Activated CD8-positive, alpha-beta T cell treated with anti-CD3 and anti-CD28 coated beads for 36 hours (primary cell): ENCODE measurements at places on chromosomes 5 and 9. TPM values are rescaled to one million over a fixed set of nuclear protein-coding genes. Genes with fewer than 3 reads are reported as not detected.
A peak's percentile ranks its signal among the peaks of the same experiment; 100 is the strongest.

UNC5A gene
- total RNA-seq, result not detected

TRIO gene
- 11.5 TPM for total RNA-seq

SLC46A2 gene
- total RNA-seq, result not detected

POLR3G gene
- total RNA-seq, result 27.1 TPM

C5orf58 gene
- total RNA-seq, result not detected

NFIB gene
- total RNA-seq, result not detected

DTWD2 gene
- 6.7 TPM for total RNA-seq

GPRIN1 gene
- 1.6 TPM for total RNA-seq

DNA sequence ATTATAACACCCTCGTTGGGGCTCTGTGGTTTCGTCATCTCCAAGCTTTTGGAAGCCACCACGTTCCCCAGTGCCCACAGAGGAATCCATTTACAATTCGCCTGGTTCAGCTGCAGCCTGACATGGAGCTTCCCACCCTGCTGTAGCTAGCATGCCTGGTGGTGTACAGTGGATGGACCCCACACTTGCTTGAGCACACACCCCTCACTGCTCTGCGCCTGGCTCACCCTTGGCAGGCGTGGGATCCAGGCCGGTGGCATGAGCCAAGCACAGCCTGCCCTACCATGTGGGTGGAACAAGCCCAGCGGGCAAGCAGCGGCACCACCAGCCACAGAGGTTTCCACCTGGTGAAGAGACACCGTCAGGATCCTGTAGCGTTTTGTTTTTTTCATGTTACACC, 1045.7 kb upstream of the CDH9 start:
- DNase-seq, result no peak

- no peak for DNase-seq
These were observed 30.9 kb upstream of the RAI14 start for GRCh38 chr5:34625246-34625645.

DNA sequence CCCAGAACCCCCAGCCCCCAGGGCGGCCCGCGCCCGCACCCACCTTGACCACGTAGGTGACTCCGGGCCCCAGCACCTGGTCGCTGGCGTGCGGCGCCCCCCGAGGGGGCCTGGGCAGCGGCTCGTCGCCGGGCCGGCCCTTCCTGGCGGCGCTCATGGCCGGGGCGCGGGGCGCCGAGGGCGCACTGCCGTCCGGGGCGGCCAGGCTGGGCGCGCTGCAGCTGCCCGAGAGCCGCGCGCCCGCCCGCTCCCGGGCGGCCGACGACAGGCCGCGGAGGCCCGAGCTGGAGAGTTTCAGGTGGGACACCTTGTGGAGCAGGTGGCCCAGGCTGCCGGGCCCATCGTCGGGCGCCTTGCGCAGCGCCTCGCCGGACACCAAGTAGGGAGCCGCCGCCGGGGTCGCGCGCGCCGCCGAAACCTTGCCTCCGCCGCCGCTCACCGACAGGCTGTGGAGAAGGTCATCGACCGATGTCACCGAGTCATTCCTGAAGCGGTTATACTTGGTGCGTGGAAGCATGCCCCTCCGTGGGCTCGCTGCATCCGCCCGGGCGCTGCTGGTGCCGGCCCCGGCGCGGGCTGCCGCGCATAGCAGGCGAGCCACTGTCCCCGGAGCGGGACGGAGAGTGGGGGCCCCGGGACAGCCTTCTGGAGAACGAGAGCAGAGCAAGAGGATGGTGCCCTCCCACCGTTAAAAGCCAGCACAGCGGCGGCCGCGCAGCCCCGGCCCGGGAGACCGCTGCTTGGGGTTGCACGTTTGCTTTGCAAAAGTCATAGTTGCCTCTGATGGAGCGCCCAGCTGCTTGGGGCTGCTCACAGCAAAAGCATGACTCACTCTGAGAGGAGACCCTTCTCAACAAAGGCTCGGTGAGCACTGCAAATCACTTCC, at the start of gene SHC3:
Gene SHC3 (minus strand): TSS at position 875 of the 886 bp plus-strand sequence. CDS start 358 bp downstream, at position 517.
- peak; percentile 18 for DNase-seq

GRCh38 chr9:107982745-107983144, 493.2 kb upstream of the KLF4 start:
- no peak for DNase-seq

DNA sequence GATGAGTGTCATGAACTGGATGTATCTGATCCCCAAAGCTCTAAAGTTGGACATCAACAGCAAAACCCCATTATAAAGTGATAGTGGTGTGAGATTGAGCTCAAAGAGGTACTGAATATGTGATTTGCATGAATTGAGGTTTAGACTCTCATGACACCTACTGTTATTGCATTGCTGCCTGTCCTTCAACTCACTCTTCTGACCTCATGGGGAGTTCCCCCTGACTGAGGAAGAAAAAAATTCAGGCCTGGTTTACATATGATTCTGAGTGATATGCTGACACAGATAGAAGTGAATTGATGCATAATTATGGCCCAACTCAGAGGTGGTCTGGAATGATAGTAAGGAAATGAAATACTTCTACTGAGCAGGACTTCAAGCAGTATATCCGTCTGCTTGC, 76.2 kb upstream of the CHD1 start:
- peak; percentile 45 for DNase-seq

DNA sequence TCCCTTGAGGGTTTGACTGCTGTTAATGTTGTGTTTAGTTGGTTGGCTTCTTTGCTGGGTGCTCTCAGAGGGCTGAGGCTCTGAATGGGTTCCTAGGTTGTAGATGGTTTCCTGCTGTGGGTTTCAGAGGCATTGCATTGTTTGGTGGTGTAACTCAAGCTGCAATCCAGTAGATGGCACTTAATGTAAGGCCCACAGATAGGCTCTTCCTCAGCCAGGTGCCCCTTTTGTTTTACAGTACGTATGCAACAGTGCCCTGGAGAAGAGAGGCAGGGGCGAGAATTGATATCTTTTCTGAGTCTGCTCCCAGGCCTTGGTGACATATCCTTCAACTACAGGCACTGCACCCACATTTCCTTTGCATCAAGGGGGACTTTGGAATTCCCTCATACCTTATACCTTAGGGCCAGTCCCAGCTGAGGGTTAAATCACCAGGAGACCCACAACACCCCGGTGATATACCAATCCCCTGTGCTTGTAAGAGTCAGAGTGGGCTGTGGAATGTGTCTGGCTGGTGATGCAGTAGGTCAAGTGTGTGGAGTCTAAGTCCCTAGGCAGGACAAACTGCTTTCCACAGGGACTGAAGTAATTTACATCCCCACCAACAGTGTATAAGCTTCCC, 7.0 kb upstream of the UGT3A2 start:
- DNase-seq, result peak; percentile 13

GRCh38 chr5:62812621-62813255, 234.1 kb downstream of the LRRC70 start:
- no peak for DNase-seq

GRCh38 chr9:132474253-132474652, 64.2 kb downstream of the CFAP77 start:
- DNase-seq, result no peak

GRCh38 chr9:107018861-107019545, 156.0 kb downstream of the ZNF462 start:
- no peak for DNase-seq

GRCh38 chr9:114396558-114397218, 8.9 kb upstream of the AKNA start:
- DNase-seq, result no peak

DNA sequence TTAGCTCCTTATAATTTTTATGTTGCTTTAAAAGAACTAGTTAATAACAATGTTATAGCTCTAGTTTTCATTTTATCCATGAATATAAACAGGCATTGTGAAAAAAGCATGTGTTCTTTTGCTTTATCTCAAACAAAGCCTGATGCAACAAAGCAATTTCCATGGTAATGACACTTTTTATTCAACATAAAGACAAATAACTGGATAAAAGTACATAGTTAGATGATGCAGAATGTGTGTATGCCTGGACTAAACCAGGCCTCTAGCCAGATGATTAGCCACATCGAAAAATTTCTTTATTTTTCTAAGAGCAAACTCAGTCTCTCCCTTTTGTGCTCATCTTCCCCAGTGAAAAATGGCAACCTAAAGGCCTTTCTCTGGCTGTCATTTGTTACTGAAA, 125.6 kb upstream of the TARS1 start:
- no peak for DNase-seq

- no peak for DNase-seq
These were observed 73.2 kb downstream of the WDR41 start for GRCh38 chr5:77418601-77419581.

GRCh38 chr5:179620293-179620692, 3.2 kb downstream of the HNRNPH1 start:
- DNase-seq, result no peak

DNA sequence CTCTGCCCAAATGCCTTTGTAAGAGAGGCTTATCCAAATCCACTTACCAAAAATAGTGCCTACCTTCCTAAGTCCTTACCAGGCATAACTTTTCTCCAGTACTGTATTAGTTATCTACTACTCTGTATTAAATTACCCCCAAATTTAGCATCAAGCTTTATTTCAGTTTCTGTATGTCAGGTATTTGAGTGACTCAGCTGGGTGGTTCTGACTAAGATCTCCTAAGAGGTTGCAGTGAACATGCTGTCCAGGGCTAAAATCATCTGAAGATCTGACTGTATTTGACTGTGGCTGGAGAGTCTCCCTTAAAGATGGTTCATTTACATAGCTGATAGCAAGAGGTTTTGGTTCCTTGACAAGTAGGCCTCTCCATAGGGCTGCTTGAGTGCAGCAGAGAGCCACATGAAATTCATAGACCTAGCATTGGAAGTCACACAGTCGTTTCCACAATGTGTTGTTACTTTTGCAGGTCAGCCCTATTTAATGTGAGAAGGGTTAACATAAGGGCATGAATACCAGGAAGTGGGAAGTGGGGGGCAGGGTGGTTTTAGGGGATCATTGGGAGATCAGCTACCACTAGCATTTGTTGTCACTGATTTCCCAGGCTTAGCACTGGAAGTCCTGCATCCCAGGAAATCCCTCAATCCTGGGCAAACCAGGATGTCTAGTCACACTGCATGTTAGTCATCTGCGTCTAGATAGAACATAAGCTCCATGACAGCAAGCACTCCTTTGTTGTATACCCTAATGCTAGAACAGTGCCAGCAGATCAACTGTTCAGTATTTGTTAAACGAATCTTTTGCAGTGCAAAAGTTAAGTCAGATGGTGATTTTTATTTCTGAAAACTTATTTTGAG, 2.0 kb upstream of the ZNF622 start:
- DNase-seq, result peak; percentile 46

GRCh38 chr9:131117121-131117761, 8.1 kb upstream of the NUP214 start:
- DNase-seq, result no peak

DNA sequence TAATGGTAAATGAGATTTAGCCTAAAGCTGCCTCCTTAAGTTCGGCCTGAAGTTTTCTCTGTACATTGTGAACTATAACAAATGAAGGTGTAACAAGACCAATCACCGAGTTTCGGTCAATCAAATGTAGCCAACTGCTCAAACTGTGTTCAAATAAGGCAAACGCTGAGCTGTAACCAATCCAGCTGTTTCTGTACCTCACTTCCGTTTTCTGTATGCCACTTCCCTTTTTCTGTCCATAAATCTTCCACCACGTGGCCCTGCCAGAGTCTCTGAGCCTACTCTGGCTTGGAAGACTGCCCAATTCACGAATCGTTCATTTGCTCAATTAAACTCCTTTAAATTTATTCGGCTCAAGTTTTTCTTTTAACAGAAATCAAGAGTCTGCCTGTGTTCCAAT, 193.5 kb upstream of the KLF9 start:
- no peak for DNase-seq

DNA sequence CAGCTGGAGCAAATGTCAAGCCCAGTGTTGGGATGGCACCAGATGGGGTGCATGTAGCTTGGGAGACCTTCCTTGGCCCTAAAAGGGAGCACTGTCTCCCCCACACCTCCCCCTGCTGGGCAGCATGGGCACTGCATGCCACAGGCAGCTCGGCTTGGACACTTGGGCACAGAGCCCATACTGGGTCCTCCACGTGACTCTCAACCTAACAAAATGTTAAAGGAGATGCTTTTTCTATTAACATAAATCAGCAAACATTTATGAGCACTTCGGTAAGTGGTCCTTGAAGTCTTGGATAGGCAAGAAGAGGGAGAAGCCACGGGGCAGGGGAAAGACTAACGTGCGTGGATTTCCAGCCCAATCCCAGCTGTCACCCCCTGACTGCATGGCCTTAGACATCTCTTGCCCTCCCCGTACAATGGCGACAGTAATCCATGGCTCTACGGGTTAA, 23.9 kb upstream of the MAPK9 start:
- DNase-seq, result peak; percentile 78

DNA sequence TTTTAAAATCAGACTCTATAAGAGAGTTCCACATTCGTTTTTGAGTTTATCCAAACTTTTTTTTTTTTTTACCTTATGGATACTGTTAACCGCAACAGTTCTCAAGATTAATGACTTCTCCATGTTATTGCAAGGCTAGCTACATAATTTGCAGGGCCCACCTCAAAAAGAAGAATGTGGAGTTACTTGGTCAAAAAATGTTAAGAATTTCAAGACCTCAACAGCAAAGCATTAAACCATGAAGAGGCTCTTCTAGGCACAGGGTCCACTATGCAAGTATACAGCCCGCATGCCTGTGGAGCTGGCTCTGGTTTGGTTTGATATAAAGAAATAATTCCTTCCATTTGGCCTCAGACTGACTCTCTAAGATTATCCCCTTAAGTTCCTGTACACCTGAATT, 133.3 kb upstream of the TLX3 start:
- no peak for DNase-seq

GRCh38 chr5:180140571-180140970, 68.4 kb downstream of the RASGEF1C start:
- no peak for DNase-seq

GRCh38 chr5:175162036-175162435, 281.9 kb downstream of the DRD1 start:
- no peak for DNase-seq

- DNase-seq, result no peak
These were observed 40.0 kb upstream of the SLC44A1 start for GRCh38 chr9:105204416-105204815.

GRCh38 chr9:87127978-87128614, 180.8 kb upstream of the GAS1 start:
- no peak for DNase-seq

- DNase-seq, result no peak
These were observed 2.6 kb upstream of the ANKRD18A start for GRCh38 chr9:38622951-38623350.

DNA sequence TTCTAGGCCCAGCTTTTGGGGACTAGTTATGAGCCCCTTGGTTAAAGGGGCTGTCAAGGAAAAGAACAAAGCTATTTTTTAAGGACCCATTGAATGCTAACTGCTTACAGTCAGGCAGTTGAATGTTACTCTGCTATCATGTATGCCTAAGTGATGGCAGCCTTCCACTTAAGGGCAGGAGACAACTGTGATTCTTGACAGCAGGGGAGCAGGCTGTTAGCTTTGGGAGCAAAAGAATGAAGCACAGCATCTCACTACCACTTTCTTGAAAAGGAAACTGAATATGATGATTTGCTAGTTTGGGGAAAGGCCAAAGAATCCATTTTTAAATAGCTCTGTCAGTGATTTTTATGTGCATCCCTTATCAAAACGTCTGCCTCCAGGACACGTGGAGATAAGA, 221.6 kb downstream of the SH3GL2 start:
- DNase-seq, result no peak
